NB4 (cell line): ENCODE measurements at places on chromosomes 5 and 9.
A peak's percentile ranks its signal among the peaks of the same experiment; 100 is the strongest.

DNA sequence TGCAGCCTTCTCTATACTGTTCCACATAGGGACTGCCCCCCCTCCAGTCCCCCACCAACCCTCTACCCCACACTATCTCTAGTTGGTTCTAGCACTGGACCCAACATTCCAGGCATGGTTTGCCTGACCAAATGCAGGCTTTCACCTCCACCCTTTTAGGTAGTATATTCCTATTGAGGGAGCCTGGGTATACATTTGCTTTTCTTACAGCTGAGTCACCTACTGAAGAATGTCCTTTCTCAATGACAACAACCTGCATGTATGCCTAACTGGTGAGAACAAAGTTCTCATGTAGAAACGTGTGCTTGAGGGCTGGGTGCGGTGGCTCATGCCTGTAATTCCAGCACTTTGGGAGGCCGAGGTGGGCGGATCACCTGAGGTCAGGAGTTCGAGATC, 8.2 kb downstream of the TNIP1 start:
- no peak for DNase-seq

GRCh38 chr5:170097934-170098333, 7.8 kb upstream of the FOXI1 start:
- DNase-seq = no peak

DNA sequence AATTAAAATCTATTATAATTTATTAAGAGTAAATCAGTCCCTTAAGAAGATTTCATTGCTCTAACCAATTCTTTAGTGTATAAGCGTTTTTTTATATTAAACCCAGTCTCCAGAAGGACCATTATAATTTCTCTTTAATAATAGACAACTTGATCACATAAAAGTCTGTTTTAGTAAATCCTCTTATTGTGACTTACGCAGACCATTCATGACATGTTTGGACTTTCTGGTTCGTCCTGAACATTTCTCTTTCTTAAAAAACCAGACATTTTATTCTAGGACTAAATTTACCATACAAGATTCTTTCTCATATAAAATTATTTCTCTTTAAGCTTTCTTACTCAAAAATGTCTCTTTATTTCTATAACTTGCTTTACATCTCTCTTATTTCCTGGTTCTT, 196.2 kb upstream of the RAI14 start:
- no peak for DNase-seq

DNA sequence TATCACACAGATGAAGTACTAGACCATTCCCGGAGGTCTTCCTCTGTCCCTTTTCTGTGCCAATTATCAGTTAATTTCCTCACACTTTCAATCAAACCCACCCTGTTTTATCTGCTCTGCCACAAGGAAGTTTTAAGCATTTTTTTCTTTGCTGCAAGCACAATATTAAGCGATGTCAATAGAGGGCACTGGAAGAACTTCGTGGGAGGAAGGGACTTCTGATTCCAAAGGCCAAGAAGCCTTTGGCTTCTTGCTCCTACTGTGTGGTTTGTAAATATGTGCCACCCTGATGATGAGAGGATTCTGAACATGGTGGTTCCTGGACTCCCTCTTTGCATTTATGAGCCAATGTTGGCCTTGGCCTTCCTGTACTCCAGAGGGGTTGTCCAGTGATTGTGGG, 1712.5 kb upstream of the C9orf72 start:
- peak; percentile 13 for DNase-seq

DNA sequence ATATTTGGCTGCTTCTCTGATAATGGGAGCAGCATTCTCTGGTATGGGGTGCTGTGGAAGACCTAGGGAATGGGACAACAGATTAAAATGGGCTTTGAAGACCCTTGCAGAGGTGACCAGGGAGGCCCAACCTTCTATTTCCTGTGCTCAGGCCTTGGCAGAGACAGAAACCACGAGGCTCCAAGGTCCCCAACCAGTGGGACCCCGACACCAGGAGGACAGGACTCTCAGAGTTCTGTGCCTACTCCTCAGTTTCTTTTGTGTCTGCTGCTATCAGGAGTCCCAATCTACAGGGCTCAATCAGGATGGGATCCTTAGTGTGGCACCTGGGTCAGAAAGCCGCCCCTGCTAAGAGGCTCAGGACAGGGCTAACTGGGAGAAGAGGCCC, 29.3 kb downstream of the CSF2 start:
- DNase-seq = no peak

GRCh38 chr5:16931334-16932110, 4.6 kb downstream of the MYO10 start:
- DNase-seq = no peak

- no peak for DNase-seq
These were observed 25.9 kb upstream of the GLDC start for GRCh38 chr9:6671416-6671815.

- no peak for DNase-seq
These were observed 214.3 kb downstream of the ARRDC3 start for GRCh38 chr5:91168859-91169258.

DNA sequence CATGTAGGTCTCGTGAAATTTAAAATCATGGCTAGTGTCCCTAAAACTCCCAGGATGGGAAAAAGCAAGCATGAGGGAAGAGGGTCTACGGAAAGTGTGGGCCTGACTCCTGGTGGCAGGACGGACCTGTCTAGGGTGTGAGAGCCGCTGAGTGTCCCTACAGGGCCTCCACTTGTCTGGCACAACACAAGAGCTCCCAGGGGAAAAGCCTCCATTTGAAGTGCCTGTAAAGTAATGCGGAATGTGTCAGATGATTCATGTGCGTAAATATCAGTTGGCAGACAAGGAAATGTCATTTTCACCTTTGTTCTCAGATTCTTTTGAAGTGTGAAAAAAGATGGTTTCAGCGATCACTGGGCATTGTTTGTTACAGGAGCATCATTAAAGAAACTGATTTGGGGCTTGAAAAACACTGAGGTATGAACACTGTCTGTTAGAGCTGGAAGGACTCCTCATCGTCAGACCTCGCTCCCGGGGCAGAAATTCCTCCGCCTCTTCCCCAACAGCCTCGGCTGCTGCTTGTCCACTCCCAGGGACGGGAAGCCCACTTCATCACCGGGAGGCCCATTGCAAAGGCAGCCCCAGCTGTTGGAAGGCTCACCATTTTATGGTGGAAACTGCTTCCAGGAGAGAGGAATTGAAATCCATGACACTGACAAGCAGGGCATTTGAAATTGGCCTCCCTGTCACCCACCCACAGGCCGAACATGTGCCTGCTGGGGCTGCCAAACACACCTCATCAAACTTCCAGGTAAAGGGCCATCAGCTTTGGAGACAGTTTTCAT, 240.8 kb downstream of the FSTL4 start:
- DNase-seq = no peak
